ENCODE measurements at places on chromosomes 5 and 9.
A peak's percentile ranks its signal among the peaks of the same experiment; 100 is the strongest.

DNA sequence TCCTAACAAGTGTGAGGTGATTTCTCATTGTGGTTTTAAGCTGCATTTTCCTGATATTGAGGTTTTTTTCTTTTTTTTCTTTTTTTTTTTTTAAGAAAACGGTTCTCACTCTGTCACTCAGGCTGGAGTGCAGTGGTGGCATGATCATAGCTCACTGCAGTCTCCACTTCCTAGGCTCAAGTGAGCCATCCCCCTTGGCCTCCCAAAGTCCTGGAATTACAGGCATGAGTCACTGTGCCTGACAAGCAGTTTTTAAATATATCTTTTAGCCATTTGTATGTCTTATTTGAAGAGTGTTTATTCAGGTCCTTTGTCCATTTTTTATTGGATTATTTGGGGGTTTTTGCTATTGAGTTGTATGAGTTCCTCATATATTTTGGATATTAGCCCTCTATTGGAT is 53.8 kb downstream of the GCNT1 start:
- no peak for DNase-seq

DNA sequence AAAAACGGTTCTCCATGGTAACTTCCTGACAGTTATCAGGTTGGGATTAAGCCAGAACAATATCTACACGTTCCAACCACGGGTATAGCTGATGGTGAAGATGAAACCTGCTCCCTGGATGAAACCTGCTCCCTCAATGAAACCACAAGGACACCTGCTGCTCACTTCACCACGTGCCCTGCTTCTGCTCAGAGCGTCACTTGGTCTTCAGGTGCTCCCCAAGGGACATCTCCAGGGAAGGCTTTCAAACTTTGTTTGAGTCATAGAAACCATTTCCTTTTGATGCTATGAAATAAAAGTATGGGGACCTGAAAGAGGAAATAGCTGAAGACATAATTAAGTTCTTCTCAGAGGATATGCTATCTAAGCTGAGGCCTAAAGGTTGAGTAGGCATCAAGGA is 242.4 kb downstream of the MED10 start:
- no peak for DNase-seq

DNA sequence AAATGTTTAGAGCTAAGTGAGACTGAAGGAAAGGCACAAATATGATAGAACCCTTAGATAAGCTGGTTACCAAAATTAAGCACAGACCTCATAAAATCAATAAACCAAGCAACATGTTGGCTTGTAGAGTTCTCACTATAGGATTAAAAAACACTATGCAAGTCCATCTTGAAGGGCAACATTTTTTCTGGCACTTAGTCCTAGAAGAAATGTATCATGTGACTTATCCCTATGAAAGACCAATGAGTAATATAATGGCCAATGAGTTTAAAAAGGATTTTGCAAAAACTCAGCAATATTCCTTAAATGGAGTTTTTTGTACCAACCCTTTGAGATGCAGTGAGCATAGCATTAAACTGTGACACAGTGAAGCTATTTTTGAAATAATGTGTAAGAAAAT is 216.3 kb upstream of the ADRA1B start:
- DNase-seq: no peak

GRCh38 chr5:505951-506525 is 18.2 kb downstream of the SLC9A3 start:
- DNase-seq: no peak

DNA sequence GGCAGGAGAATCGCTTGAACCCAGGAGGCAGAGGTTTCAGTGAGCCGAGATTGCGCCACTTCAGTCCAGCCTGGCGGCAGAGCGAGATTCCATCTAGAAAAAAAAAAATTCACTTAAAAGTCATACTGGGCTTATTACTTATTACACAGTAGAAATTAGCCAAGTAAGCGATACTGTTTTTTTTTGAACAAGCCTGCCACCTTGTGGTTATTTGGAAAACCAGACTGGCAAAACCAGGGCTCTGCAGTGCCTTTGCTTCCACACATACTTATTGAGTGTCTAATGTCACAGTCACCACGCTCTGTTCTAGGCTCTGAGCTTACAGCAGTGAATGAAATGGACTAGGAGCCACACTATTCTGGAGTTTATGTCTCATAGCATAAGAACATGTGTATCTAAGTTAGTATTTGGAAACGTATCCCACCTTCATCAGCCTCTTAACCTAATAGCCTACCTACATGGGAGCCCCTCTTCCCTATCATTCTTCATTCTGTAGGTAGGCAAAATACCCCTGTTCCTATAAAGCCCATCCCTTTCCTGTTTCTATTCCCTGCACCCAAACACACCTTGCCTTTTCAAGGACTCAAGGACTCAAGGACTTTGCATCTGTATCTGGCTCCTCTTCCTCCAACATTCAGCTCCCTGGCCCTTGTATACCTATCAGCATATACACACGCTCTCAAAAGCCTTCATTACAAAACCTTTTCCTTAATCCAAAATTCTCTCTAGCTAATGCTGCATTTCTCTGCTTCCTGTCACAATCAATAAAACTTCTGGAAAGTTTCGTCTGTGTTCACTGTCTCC is 13.9 kb upstream of the BASP1 start:
- DNase-seq: no peak

DNA sequence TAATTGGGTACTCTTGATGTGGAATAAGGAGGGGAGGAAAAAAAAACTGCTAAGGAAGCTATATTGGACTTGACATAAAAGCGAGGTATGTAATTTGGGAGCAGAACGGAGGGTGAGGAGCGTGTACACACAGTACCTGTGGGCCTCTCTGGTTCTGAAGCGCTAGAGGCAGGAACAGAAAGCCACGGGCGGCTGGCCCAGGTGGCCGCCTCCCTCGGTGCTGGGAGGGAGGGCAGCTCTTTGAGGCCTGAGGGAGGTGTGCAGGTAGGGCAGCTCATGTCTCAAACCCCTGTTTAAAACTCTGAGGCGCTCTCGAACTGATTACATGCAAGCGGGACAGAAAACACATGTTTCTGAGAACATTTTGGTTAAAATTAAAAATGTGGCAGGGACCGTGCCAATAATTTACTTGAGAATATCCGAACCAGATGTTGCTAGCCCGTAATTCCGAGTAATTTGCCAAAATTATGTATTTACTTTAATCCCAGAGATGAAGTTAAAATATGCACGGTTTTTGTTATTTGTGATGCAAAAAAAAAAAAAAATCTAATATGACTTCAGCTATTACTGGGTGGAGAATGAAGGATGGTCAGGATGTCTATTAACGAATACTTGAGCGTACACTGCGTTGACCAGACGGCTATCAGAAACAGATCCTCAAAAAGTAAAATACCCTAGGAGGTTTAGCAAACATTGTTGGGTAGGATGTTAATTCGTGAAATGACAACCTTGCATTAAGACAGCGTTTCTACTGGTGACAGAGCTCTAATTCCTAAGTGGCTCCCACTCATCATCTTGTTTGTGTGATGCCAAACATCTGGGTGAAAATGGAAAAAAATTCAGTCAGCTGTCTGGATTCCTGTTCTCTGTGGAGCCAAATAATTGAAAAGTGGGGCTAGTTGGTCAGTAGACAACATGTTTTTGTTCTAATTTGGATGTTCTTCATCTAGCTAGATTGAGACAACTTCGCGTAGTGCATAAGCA is 24.4 kb upstream of the STC2 start:
- DNase-seq: no peak

DNA sequence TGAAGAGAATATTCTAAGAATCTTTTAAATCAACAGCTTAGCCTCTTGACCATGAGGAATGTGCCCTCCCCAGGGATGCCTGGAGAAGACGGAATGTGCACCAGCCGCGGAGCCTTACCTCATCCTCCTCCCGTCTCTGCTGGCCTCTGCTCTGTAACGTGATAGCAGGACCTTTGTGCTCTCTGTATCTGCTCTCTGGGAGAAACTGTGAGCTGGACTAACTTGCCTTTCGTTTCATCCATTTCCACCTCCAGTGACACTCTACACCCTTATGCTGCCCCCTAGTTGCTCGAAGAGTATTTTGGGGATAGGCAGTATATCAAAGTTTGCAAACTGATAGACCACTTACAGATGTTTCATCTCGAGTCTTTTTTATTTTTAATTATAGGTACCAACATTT is 141.4 kb downstream of the NPR3 start:
- DNase-seq: peak; percentile 33

DNA sequence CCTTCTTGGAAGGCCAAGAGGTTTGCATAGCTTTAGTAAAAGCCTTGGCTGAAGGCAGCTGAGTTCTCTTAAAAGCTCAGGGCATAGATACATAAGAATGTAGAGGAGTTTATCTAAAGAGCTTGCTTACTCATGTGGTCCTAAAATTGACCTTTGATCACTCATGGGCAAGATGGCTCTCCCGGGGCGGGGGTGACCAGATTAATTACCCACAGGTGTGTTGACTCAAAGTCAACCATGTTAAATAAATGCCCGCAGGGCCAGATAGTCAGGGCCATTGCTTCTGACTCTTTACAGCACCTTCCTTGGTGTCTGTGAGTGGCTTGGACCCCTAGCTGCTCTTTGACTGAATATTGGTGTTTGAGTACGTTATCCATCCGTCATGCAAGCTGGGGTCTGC is 33.1 kb upstream of the GHR start:
- DNase-seq: no peak

DNA sequence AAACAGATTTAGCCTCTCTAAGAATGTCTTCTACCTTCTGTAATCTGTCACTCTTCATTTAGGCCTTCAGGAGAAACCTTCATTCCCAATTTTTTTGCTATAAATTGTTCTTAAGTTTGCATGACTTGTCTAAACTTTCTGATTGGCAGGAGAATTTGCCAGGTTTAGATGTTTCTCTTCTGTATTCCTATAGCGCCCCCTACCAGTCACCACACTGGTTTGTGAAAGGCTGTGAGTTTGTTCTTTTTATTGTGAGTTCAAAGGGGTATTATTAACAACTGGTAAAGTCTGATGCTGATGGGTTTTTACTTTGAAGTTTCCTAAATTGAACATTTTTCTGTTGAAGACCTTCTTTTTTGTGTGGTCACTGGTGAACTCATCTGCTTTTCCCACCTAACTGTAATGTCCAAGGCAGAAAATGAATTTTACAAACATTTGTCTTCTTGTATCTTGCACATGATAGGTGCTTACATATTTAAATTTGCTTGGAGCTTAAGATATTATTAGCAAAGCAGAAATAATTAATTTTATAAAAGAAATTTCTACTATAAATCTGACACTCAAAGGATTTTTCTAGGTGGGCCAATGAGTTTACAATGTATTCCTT is 18.4 kb upstream of the F2RL2 start:
- DNase-seq: peak; percentile 41

GRCh38 chr9:95506428-95506677 is 10.4 kb downstream of the PTCH1 start:
- no peak for DNase-seq

GRCh38 chr5:58002323-58002722 is 457.6 kb downstream of the PLK2 start:
- no peak for DNase-seq

GRCh38 chr9:33475357-33475756 is 1.6 kb upstream of the NOL6 start:
- no peak for DNase-seq

- DNase-seq: no peak
Measured at GRCh38 chr5:177470759-177471536, 2.5 kb downstream of the DBN1 start.

GRCh38 chr9:136546697-136547501 is 1.1 kb upstream of the NOTCH1 start:
- peak; percentile 82 for DNase-seq

DNA sequence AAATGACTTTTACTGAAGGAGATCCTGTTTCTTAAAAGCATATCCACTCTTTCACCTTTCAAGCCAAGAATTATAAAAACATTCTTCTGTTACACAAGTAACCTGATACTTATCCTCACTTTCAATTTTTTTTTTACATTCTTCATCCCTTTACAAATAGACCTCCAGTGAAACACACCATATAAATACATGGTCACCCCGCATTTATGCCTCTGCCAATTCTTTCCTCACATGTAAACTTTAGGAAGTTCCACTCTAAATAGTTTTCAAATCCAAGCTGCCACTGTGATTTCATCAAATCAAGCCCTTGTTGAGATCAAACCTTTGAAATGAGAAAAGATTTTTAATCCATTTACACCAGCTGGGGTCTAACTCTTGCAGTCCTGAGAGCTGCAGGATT is 40.0 kb downstream of the GAS1 start:
- DNase-seq: no peak

DNA sequence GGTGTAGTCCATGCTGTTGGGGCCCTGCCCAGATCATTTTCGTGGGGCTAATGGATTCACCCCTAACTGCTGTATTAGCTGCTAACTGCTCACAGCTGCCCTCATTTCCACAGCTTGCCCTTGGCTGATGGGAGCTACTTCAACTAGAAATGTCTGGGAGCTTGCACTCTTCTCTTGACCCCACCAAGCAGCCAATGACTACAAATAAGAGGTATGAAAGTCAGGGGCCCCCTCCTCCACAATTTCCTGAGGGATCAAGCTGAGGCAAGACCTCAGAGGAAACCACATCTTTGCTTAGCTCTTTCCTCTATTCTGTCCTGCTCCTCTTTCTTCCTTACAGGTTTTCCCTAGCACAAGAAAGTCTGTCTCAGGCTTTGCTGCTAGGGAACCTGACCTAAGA is 397.5 kb downstream of the MLLT3 start:
- no peak for DNase-seq

GRCh38 chr5:14748180-14748900 is 83.8 kb downstream of the OTULIN start:
- no peak for DNase-seq

GRCh38 chr5:14164164-14165163 is 21.3 kb downstream of the TRIO start:
- no peak for DNase-seq

GRCh38 chr5:52656569-52657246 is 131.0 kb upstream of the ITGA1 start:
- no peak for DNase-seq

DNA sequence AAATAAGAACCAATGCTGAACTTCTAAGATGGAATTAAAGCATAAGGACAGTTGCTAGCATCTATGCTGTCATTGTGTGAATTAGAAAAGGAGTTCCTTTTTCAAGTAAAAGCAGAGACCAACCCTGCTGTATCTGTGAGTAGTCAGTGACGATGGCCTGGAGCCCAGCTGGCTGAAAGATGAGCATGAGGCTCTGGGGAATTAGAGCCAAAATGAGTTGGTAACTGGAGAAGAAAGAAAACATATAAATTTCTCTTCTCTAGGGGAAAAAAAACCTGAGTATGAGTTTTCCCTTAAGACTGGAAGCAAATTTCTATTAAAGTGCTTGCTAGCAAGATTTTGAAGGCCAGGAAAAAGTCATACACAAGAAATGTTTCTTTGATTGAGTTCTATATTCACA is 1.6 kb upstream of the SPZ1 start:
- no peak for DNase-seq

- DNase-seq: no peak
Measured at GRCh38 chr9:124353811-124354274, 61.4 kb downstream of the PSMB7 start.
